ENCODE measurements at places on chromosomes 1 and 21.
A peak's percentile ranks its signal among the peaks of the same experiment; 100 is the strongest.

- no peak for DNase-seq
These were observed 223.9 kb downstream of the S1PR1 start for GRCh38 chr1:101460739-101461138.

GRCh38 chr1:199931666-199932377 lies 95.7 kb upstream of the NR5A2 start:
- peak; percentile 56 for DNase-seq

DNA sequence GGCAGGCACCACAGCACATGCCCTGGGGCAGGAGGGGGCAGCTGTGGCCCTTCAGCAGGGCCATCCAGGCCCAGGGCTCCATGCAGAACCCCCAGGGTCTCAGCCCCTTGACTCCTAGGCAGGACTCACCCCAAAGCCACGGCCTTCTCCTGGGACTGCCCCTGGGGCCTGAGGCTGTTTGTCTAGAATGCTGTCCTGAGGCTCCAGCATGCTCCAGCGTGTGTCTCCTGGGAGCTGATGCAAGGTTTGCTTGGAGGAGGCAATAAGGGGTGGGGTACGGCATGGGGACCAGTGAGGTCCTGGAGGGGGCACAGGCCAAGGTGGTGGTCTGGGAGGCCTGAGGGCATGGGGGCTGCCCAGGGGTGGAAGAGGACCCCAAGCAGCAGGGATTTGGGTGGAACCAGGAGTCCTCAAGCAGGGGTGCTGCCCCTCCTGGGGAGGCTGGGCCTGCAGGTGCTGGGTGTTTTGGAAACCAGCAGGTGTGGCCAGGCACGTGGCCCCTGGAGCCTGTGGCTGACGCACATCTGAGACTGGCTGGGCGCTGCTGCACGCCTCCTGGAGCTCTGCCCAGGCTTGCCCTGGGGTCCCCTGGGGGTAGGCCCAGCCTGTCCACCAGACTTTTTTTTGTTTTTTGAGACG lies 7.8 kb upstream of the CALML6 start:
- no peak for DNase-seq

DNA sequence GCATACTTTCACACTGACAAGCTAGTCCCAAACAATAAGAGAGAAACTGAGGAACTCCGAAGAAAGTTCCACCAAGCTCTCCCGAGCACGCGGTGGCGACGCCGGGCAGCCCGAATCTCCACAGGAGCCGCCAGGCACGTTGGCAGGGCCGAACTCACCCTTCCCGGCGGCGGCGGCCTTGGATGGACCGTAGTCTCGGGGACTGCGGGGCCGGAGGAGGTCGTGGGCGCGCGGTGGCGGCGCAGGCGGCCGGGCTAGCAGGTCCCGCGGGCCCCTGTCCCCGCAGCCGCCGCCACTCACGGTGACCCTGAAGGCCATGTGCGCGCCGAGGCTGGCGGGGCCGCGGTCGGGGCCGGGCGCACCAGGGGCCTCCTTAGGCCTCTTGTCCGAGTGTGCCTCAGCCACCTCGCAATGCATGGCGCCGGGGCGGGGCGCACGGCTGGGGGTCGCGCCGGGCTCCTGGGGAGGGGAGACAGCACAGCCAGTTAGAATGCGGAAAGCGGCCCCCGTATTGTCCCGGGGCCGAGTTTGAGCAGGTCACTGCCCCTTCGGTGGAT lies 1.2 kb downstream of the GLIS1 start:
- no peak for DNase-seq

DNA sequence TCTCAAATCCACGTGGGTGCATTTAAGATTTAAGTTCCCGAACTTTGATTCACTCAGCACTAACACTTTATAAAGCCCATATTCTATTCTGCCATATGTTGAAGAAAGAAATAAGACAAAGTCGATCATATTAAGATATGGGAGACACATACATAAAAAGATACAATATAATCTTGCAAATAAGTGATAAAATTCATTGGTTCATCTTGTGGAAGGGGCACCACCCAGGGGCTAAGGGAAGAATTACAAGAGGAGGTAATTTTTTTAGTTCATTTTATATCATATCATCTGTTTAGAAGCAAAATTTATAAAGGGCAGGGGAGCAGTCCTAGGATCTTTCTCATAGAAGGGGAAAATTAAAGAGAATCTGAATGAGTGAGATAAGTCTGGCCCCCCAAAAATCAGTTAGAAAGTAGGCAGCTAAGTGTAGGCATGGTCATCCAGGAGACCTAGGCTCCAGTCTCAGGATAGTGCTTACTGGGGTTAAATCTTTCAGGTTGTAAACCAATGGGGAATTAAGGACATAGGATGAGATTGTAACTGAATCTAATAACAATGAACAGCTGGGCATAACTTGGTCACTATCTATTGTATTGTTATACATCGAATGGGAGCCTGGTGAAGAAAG lies 124.2 kb upstream of the L1TD1 start:
- no peak for DNase-seq

GRCh38 chr1:205061665-205062069 lies 18.7 kb downstream of the CNTN2 start:
- peak; percentile 46 for DNase-seq

- DNase-seq, result no peak
These were observed 6.6 kb upstream of the MMP23B start for GRCh38 chr1:1625404-1625775.

DNA sequence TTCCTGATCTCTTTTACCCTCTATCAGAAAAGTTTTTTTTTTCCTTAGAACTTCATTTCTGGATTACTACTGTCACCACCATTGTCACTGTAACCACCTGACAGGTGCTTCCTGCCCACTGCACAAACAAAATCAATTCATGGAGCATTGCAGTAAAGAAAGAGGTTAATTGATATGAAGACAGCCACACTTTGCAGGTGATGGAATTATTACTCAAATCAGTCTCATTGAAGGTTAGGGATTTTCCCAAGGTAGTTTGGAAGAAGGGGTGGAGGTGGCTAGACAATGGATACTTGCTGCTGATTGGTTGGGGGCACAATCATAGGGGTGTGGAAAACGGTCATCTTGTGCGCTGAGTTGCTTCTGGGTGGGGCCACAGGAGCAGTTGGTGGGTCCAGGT lies 230.8 kb upstream of the CACYBP start:
- no peak for DNase-seq
